ENCODE measurements at places on chromosomes 6 and 20.
A peak's percentile ranks its signal among the peaks of the same experiment; 100 is the strongest.

- DNase-seq, result peak; percentile 96
Measured at GRCh38 chr6:137927777-137928218, 60.7 kb downstream of the TNFAIP3 start.

- no peak for DNase-seq
Measured at GRCh38 chr6:4102687-4103244, 23.8 kb upstream of the FAM217A start.

DNA sequence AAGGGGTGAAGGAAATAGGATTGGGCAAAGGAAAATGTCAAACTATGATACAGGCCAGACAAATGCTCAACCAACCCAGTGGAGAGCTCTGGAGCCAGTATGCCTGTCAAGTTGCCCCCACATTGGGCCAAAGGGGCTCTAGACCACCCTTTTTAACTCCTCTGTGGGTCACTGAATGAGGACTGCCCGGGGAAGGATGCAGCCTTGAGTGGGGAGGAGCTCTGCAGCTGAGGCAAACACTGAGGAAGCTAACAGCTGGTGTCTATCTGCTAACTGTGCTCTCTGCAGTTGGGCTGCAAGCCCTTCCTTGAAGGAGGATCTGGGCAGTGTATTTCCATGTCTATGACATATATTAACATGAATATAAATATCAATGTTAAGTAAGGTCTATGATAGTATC, 98.4 kb upstream of the PRSS16 start:
- no peak for DNase-seq

DNA sequence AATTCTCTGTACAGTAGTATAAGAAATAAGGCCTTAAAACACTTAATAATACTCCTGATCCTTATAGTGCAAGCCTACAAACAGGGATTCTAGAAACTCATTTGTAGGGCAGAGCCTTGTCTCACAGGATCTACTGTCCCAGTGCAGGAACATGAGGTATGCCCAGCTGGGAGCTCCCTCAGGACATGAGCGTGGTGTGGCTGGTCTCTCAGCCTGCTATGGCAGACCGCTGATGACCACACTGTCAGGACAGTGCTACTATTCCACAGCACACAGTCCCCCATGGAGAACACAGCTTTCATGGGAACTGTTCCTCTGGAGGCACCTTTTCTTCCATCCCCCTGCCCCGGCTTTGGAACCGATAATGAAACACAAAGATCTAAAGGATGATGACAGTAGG, 53.0 kb downstream of the SERAC1 start:
- DNase-seq, result no peak

Data from MV-4-11 (cell line).